ENCODE measurements at places on chromosomes 1 and 21. TPM values are rescaled to one million over a fixed set of nuclear protein-coding genes. Genes with fewer than 3 reads are reported as not detected.

DNA sequence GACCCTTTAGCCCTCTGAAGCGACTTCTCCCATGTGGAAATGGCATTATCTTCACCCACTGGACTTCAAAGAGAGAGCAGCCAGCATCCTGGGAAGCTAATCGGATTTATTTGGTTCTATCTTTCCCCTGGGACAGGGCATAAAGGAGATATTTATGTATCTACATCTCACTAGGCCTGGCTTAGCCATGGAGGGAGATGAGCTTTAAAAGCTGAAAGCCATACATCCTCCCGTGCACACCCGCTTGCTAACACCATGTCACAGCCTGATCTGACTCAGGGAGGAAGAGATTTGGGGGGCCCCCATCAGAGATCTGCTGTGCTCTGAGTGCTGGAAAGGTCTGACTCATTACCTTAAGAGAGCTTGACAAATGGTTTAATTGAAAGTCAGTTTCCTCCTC, 155.9 kb downstream of the PLXNA2 start:
- DNase-seq, result no peak

- DNase-seq, result no peak
Measured at GRCh38 chr1:24737368-24738117, 7.7 kb upstream of the CLIC4 start.

DNA sequence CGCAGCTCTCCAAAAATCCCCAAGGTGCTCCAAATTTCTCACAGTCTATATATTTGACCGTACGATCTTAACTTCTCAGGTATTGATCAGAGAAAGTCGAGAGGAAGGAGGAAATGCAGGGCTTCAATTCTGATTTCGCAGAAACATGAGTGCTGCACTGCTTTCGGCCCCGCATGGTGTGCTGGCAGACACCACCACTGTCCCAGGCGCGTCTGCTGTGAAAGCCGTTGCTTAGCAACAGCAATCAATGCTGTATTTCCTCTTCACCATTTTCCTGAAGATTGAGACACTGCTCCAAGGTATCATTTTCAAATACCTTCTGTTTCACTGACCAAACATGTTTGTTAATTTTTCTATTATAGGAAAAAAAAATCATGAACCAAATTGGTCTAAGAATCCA, 296.3 kb downstream of the SMYD3 start:
- DNase-seq, result peak; percentile 15

DNA sequence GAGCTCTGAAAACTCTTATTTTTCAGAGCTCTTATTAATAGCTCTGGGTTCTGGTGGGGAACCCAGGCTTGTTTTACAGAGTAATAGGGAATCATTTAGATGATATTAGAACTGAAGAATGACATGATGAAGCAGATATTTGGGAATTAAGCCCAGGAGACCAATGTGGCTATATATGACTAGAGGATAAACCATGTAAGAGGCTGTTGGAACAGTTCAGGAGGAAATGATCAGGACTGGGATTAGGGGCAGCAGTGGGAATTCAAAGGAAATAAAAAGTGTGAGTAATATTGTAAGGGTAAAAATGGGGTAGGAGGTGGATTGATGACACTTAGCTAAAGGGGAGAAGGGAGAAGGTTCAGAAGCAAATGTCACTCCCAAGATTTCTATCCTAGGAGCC, 58.6 kb downstream of the GIPC2 start:
- DNase-seq, result no peak

DNA sequence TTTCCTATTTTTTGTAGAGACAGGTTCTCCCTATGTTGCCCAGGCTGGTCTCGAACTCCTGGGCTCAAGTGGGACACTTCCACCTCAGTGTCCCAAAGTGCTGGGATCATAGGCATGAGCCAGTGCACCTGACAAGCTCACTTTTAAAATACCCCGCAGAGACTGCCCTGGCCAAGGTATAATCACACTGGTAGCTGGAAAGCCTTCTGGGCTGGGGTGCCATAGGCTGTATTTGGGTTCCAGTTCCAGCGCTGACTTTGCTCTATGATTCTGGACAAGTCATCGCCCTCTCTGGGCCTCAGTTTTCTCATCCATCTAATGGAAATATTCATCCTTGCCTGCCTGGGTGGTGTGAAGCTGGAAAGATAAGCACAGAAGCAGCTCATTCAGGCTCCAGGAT, 10.4 kb downstream of the LDLRAD1 start:
- no peak for DNase-seq

- no peak for DNase-seq
Measured at GRCh38 chr1:25704267-25704691, 87.7 kb downstream of the MAN1C1 start.

GRCh38 chr1:86227026-86227425, 70.5 kb upstream of the COL24A1 start:
- no peak for DNase-seq

DNA sequence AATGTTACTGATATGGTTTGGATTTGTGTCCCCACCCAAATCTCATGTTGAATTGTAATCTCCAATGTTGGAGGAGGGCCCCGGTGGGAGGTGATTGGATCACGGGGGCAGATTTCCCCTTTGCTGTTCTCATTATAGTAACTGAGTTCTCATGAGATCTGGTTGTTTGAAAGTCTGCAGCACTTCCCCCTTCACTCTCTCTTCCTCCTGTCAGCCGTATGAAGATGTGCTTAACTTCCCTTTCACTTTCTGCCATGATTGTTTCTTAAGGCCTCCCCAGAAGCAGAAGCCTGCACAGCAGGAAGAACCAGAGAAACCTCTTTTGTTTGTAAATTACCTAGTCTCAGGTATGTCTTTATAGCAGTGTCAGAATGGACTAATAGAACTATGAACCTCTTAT, 28.4 kb downstream of the TRIM33 start:
- DNase-seq, result no peak

DNA sequence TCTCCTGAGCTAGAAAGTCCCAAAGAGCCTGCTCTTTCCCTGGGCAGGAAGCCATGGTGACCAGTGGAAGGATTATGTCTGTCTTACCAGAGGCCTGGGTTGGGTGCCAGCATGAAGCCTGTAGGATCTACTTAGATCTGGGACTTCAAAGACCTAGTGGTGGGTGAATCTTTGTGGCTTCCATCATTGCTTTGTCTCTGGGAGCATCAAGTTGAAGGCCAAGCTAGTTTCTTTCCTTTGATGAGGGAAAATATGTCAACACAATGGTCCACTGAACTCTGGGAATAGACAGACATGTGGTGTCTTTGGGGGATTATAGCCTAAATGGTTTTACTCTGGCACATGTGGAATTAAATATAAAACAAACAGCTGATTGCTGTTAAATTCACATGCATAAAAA, 100.5 kb upstream of the HOOK1 start:
- no peak for DNase-seq

- DNase-seq, result peak; percentile 75
Measured at GRCh38 chr1:24199291-24199900, 12.3 kb upstream of the IFNLR1 start.

DNA sequence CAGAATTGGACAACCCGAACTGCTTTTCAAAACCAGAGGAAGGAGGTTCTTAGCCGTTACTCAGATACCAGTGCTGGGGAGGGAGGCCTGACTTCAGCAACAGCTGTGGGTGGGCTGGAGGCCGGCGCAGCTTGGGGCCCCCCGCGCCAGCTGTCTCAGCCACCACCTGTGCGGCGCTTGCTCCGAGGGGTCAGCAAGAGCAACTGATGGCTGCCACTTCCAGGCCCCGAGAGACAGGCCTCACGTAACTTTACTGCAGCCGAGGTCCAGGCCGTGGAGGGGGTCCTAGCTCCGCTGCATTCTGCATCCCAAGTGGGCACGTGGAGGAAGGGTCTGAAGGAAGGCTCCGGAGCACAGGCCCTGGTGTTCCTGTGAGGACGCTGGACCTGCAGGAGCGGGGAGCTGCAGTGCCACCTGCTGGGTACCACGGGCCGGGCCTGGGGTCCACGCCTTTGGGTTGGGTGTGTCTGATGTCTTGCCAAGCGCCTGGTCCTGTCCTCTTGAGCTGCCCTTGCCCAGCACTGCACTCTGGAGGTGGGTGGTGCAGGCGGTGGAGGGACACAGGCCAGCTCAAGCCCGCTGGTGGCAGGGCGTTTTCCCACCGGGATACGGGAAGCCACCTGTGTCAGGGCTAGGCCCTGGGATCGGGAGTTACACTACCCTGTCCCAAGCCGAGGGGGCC, 9.8 kb downstream of the THAP3 start:
- DNase-seq, result peak; percentile 57

GRCh38 chr1:2327841-2328240, 63.5 kb downstream of the MORN1 start:
- DNase-seq, result no peak

DNA sequence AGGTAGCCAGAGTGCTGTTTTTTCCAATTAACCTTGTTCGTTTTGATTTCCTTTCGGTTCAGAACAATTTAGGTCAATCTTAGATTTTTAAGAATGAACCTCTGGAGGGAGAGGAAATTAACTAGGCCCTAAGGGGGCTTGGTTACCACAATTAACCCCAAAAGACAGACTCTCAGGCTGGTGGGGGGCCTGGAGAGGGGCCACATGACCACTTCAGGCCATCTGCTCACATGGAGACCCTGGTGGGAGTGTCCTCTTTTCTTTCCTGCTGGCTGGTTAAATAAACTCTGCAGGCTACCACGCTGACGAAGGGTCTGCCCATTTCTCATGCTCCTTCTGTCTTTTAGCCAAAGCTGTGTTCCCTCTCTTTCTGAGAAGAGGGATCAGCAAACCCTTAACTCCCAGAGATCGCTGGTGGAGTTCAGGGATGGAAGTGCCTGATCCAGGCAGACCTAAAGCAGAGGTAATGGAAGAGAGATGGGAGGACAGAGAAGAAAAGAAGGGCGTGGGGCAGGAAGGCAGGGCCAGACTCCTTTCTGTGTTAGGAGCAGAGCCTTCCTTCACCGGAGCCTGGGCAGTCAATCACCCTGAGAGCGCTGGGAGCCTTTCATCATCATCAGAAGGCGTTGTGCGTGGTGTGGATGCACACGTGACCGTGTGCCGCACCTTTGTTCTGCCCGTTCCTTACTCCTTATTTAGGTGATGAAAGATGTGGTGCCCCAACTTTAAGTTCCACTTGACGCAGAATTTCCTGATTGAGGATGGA, 58.5 kb downstream of the KIF26B start:
- DNase-seq, result no peak

DNA sequence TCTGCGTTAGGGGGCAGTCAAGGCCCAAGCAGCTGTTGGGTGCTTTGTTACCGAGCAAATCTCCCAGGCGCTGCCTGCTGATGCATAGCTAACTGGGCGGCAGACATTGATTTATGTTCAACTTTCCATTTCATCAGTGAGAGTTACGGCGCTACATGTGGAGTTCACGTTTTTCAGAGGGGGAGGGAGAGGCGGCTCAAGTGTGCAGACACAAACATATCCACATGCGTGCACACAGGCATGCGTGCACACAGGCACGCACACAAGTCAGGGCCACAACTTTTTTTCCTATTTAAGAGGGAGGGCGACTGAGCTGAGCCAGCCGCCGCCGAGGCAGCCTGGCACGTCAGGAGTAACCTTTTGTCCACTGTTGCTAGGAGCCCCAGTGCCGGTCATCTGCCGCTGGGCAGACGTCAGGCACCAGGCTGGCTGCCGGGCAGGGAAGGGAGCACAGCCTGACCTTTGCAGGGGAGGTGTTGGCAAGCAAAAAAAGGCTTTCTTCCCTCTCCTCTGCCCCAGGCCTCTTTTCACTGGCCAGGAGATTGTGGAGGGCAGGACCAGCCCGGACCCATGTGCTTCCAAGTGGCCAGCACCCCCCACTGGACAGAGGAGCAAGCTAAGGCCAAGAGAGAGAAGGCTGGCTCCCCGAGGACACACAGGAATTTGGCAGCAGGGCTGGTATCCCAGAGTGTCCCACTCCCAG, 73.3 kb downstream of the MRPL37 start:
- DNase-seq, result peak; percentile 82

- no peak for DNase-seq
Measured at GRCh38 chr1:78759881-78760280, 110.2 kb downstream of the IFI44 start.

GRCh38 chr1:23751050-23751814, 8.0 kb downstream of the ELOA start:
- peak; percentile 27 for DNase-seq

GRCh38 chr1:119320100-119320499, 48.5 kb upstream of the HAO2 start:
- no peak for DNase-seq

GRCh38 chr1:104878203-104878909, 1128.7 kb downstream of the AMY1C start:
- no peak for DNase-seq

DNA sequence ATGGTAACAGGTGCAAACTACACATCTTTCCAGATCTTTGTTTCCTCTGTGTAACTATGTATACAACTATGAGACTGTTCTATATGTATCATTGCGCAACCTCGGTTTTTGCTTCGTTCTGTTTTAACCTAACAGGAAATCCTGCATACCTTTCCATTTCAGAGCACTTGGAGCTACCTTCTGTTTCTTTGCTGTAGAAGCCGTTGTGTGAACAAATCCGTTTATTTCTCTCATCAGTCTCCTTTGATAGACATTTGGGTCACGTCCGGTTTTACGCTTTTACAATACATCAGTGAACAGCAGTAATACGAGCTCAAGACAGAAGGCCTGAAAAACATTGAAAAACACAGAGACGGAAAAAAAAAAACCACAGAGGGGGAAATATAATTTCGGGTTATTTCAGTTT, 10.5 kb downstream of the ATP5IF1 start:
- DNase-seq, result peak; percentile 77

GRCh38 chr1:237279629-237280028, 237.6 kb downstream of the RYR2 start:
- no peak for DNase-seq

DNA sequence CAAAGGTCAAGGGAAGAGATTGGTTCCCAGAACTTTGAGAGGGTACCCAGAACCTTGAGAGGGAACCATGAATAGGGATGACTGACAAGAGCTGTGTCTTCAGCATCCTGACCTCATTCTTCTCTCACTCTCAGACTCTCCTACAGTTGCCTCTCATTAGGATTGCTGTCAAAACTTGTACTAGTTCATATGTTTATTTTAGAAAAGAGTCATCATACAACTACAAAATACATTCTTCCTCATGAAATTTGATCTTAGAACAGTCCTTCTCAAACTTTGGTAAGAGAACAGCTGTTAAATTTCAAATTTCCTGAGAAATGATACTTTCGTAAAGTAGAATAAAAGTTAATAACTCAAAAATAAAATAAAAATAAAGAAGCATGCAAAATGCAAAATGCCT, 161.4 kb upstream of the ZRANB2 start:
- no peak for DNase-seq

GRCh38 chr1:101299141-101299540, 62.3 kb downstream of the S1PR1 start:
- no peak for DNase-seq

DNA sequence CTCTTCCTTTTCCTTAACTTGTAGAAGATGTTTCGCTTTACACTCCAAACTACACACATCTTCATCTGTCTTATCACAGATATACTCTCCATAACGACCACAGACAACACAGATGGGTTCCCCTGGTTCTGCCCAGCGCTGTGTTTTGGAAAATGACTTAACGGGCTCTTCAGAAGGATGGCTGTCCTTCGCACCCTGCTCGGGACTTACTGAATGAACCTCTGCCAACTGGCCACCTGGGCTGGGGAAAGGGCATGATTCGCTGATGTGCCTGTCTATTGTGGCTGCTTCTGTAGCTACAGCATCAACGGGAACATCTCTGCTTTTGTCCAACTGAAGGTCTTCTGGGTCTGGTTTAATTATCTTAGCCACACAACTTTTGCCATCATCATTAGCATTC, 3.4 kb downstream of the DDX59 start:
- DNase-seq, result no peak

GRCh38 chr1:46687921-46688509, 16.4 kb downstream of the TEX38 start:
- DNase-seq, result no peak

The MIER1 gene
- polyA plus RNA-seq, result 14.4 TPM

The TMEM125 gene
- polyA plus RNA-seq, result 127 TPM

The LRRC39 gene
- polyA plus RNA-seq, result 0.45 TPM

The PPM1J gene
- polyA plus RNA-seq, result 0.92 TPM

The STYXL2 gene
- polyA plus RNA-seq, result 0.02 TPM

The KPRP gene
- polyA plus RNA-seq, result not detected

All from lung (tissue), 17 donors.